ENCODE measurements at places on chromosomes 11 and 22.

GRCh38 chr11:107988397-107989158, 20.1 kb upstream of the CUL5 start:
- DNase-seq = no peak

DNA sequence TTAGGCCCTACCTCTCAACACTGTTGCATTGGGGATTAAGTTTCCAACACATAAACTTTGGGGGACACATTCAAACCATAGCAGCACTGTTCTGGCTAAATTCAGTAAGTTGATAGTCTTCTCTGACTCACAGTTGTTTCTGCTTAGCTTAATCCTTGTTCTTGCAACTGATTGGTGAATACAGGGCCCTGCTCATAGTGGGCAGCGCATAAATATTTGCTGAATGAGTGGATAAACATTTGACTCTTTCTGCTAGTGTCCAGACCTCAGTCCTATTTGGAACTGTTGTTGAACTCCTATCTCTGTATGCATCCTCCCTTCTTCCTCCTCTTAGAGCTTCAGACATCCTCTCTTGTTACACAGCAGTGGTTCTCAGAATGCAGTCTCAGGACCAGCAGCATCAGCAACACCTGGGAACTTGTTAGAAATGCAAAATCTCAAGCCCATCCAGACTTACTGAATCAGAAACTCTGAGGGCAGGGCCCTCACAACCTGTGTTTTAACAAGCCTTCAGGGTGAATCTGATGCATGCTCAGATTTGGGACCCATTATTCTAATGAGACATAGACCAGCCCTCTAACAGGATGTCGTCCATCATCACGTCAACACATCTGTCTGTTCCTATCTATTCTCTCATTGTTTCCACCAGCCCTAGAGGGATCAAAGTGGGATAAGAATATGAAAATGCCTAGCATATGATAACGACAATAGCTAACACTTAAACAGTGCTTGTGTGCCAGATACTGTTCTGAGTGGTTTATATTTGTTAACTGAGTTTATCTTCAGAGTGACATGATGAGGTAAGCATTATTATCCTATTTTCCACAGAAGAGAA, 22.3 kb downstream of the SPON1 start:
- DNase-seq = peak; percentile 89

- DNase-seq = no peak
Observed at GRCh38 chr11:15406851-15407351, 292.2 kb downstream of the INSC start.

DNA sequence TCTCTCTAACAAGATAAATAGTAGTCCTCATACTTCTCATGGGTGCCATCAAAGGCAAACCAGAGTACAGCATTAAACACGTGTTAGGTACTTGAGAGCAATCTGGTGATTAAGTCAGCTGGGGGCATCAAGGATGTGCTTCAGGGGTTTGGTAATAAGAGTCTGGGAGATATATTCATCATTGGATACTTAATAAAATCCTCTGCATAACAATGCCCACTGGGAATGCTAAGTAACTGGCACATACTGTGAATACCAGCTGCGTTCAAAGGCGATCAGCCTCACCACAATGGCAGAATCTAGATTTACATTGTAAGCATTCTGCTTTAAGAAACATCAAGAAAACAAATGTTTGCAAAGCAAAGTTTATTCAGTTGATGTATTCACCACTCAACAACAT, 268.6 kb upstream of the PITPNB start:
- DNase-seq = no peak

DNA sequence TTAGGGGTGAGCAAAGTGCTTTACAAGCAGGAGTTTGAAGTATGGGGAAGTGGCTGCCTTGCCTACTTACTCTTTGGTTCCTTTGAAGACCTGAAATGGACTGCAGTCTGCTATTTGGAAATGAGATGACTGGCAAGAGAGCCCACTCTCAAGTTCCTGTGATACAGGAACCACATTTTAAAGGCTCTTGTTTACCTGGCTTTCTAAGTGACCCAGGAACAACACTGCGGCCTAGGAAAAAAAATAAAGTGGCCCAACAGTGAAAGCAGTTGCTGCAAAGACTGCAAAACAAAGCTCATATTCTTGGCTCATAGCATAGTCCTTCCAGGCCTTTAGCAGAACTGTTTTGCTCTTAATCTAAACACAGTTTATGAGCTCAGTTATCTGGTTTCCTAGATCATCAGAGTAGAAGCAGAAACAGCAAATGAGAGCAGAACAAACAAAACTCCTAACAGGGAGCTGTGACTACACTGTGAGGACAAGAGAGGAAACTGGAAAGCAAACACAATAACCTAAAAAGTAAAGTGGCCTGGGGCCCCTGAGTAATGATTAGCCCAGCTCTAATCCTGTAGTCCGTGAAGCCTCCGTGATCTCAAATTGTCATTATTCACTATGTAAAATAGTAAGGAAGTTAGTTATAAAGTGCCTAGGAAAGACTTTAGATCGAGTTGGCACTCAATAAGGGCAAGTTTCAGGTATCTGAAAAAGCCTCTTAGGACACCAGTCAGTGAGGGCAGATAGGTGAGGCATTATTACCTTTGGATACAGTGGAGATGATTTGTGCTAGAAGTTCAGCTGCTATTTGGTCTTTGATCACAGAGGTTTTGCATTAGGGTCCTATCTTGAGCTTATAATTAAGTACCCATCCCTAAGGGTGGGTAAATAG, 11.5 kb downstream of the CCDC117 start:
- no peak for DNase-seq

- DNase-seq = no peak
Observed at GRCh38 chr22:48238966-48239365, 1476.5 kb downstream of the TBC1D22A start.

DNA sequence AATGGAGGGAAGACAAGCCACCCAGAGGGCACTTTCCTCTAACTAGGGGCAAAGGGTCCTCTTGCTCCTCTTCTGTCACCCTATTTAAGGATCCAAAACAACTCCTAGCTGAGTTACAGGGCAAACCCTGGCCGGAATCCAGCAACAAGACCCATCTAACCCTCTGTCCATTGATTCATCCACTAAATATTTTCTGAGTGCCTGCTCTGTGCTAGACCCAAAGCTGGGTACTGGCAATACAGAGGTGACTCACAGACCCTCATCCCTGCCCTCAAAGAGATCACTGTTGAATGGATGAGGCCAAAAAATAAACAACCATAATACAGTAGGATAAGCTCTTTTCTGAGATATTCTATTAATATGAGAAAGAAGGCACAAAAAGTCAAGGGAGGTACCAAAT, 4.3 kb upstream of the GALNT18 start:
- no peak for DNase-seq

GRCh38 chr22:25624476-25624875, 60.0 kb downstream of the GRK3 start:
- DNase-seq = no peak

DNA sequence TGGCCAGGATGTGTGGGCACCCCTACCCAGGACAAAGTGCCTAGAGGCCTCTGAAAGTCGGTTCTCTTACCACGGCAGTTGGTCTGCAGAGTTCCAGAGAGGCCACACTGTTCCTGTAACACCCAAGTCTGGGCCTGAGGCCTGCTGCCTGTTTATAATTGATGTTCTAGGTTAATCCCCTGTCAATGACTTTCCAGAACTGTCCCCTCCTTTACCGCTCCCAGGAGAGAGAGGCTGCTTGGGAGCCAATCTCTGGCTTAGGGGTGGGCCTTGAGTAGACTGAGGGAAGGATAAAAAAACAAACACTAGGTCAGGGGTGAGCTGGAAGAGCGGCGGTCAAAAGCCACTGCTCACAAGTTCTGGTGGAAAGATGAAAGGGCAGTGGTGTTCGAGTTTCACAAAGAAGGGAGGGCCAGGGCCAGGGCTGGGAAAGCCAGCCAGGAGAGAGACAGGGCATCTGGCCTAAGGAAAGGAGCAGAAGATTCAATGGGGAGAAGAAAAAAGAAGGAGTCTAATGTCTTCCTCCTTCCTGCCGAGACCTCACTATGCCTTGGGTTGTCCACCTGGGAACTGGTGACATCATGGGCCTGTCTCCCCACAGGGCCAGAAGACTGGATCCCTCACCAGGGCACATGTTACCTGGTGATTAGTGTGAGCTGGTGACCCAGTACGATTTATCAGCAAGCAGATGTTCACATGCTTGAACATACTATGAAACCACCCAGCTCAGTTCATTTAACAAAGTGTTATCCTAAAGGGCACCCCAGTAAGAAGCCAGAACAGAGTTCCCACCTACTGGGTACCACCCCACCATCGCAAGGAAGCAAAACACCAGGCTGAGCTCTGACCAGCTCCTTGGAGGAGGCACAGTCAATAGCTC, 50.2 kb downstream of the PC start:
- no peak for DNase-seq

GRCh38 chr11:94751218-94751609, 16.9 kb upstream of the AMOTL1 start:
- no peak for DNase-seq

DNA sequence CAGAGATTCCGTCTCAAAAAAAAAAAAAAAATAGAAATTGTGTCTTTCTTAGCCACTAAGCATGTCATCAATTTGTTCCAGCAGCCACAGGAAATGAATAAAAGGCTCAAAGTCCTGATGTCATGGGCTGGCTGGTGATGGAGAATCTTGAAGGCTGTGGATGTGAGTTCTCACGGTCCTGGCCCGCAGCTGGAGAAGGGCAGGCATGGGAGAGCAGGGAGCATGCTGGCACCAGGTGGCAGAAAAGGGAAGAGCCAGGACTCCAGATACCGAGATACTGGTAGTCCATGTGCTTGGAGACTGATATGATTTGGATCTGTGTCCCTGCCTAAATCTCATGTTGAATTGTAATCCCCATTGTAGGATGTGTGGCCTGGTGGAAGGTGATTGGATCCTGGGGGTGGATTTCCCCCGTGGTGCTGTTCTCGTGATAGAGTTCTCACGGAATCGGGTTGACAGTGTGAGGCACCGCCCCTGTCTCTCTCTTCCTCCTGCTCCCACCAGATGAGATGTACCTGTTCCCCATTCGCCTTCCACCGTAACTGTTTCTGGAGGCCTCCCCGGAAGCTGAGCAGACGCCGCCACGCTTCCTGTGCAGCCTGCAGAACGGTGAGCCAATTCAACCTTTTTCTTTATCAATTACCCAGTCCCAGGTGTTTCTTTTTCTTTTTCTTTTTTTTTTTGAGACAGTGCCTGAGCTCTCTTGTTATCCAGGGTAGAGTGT, 18.1 kb downstream of the MRGPRD start:
- DNase-seq = no peak

- DNase-seq = no peak
Observed at GRCh38 chr11:87324817-87325489, 287.2 kb downstream of the TMEM135 start.

DNA sequence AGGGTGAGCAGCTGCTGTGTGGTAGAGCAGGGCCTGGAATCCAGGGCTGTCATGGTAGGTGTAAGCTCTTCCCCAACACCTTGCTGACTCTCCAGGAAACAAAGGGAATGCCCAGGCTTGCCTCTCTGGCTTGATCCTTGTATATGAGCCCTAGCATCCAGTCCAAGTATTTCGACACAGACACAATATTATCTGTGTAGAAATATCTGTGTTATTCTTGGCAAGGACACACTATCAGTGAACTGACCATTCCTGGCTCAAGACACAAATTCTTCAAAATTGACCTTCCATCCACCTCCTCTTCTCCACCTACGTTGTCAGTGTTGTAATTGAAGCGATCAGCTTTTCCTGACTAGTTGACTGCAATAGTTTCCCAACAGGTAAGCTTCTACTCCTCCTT, 312.0 kb upstream of the NARS2 start:
- peak; percentile 54 for DNase-seq

DNA sequence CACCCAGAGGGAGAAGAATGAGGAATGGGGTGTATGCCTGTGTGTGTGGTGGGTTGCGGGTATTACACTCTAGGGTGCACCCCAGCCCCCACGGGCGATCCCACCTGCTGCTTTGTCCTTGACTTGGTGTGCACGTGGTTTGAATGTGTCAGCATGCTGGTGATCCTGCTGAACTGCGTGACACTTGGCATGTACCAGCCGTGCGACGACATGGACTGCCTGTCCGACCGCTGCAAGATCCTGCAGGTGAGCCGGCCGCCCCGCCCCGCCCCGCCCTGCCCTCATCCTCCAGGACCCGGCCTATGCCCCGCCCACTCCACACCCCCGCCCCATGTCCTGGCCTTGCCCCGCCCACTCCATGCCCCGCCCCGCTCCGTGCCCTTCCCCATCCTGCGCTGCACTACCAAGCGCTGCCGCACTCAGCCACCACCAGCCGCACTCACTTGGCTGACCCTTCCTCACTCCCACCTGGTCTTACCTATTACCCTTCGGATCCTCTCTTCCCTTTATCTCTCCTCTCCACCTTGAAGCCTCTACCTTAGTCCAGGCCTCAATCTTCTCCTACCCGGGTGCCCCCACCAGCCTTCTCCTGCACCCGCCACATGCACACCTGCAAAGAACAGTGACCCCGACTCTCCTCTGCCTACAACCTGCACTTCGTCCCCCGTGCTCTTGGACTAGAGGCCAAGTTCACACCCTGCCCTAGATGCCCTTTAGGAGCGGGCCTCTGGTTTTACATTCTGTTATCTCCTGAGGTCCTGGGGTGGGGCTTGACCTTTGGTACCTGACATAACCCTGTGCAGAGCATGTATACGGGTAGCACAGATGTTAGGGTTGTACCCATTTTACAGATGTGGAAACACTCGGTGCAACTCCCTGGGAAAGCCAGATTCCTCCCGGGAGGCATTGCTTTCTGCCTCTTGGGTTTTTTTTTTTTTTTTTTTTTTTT, 27.7 kb downstream of the CACNA1I start:
- DNase-seq = no peak

- DNase-seq = no peak
Observed at GRCh38 chr11:107413352-107413751, 44.3 kb downstream of the CWF19L2 start.

- peak; percentile 30 for DNase-seq
Observed at GRCh38 chr11:67265633-67266448, 432 bp upstream of the GRK2 start.

DNA sequence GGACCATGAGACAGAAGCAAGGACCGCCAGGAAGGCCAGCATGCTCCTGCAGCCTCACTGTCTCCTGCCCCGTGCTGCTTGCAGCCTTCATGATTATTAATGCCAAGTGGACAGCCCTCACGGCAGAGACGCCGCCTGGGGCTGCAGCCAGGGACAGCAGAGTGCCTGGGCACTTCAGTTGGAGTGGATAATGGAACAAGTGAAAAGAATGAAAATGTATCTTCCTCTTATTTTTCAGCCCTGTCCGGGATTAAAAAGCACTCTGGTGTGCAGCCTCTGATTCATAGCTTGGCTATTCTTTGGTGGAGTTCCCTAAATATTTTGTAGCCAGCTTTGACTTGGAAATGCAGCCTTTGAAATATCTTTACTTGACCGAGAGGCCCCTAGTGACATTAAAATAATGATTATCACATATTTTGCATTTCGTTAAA, 1404.2 kb downstream of the BRD1 start:
- peak; percentile 62 for DNase-seq

DNA sequence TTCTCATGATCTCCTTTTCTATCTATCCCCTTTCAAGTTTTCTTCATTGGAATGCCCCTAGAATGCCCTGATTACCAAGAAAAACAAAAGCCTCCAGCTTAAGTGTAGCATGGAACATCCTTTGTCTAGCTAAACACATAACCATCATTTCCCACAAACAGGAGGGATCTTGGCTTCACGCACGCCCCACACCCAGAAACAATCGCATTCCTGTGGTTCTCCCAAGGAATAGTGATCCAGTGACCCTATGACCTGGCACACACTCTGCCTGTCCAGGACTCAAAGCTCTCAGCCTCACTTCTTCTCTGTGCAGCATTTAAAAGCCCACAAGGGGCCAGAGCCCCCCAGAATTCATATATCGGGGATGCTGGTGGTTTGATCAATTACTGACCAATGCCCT, 9.3 kb upstream of the POU2AF1 start:
- peak; percentile 13 for DNase-seq

All from fibroblast of lung (primary cell).